Lung (tissue), 17 donors: ENCODE measurements at places on chromosomes 2 and 18. TPM values are rescaled to one million over a fixed set of nuclear protein-coding genes. Genes with fewer than 3 reads are reported as not detected.
A peak's percentile ranks its signal among the peaks of the same experiment; 100 is the strongest.

Gene TWIST2
- polyA plus RNA-seq, result 14.8 TPM

Gene ABCG5
- polyA plus RNA-seq, result not detected

Gene MC4R
- 0.02 TPM for polyA plus RNA-seq

Gene PEX13
- polyA plus RNA-seq, result 12.5 TPM

DNA sequence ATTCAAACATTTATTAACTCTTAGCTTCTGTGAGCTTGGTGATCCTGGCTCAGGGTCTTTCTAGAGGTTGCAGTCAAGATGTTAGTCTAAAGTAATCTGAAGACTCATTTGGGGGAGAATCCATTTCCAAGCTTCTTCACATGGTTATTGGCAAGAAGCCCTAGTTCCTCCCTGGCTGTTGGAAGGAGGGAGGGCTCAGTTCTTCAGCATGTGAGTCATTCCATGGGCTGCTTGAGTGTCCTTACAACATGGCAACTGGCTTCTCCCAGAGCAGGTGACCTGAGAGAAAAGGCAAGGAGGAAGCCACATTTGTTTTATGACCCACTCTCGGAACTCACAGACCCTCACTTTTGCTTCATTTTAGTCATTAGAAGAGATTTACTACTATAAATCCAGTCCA, 10.6 kb upstream of the C2orf74 start:
- no peak for DNase-seq

Gene OSGEPL1
- polyA plus RNA-seq, result 4.8 TPM

DNA sequence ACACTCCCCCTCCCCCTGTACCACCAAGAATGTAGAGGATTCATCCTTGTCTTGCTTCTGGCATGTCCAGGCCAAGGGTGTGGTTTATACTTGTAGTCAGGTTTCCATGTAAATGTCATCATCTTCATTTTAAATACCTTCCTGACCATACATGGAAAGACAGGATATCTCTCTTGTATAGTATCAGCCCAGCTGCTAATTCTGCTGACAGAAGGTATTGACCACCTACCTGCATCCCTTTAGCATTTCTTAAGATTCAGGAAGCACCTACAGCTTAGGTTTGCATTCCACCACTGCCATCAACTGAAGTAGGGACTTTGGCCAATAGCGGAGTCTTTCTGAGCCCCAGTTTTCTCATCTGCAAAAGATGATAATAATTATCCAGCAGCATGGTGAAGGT, 22.9 kb upstream of the FSHR start:
- no peak for DNase-seq

Gene CHAC2
- 5.4 TPM for polyA plus RNA-seq

GRCh38 chr2:83106853-83107252, 1352.2 kb downstream of the SUCLG1 start:
- DNase-seq, result no peak

Gene TMEM131
- polyA plus RNA-seq, result 14.7 TPM

- no peak for DNase-seq
These were observed 677.1 kb downstream of the ZEB2 start for GRCh38 chr2:143842836-143843235.

- no peak for DNase-seq
These were observed 25.9 kb downstream of the BOK start for GRCh38 chr2:241584436-241584835.

Gene VRK2
- 14.5 TPM for polyA plus RNA-seq

DNA sequence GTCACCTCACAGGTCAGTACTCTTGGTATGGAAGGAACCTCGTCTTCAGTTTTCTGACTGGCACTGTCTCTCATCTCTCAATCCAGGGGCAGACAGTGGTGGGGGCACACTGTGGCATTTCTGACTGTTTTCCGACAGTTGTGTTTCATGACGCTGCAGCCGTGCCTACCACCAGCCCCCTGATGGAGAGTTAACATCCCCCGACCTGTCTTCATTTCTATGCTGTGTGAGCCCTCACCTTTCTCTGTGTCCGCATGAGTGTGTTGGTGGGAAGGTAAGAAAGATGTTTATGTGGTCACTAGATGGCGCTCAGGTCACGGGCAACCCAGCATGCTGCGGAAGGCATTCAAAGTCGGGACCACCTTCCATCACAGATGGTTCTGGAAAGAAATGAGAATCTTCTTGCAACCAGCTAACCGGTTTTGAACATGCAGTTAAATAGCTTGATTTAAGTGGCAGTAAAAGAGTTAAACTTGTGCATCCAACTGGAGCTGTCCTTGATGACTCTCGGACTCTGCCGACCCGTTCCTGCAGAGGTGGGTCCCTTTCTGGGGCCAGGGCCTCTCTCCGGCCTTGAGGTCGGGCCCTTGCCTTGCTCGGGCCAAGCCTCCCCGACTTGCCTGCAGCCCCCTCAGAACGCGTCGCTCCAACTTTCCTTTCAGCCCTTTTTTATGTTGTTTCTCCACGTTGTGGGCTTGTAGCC, 92.4 kb downstream of the DYSF start:
- peak; percentile 77 for DNase-seq

Gene GPD2
- 8.1 TPM for polyA plus RNA-seq

DNA sequence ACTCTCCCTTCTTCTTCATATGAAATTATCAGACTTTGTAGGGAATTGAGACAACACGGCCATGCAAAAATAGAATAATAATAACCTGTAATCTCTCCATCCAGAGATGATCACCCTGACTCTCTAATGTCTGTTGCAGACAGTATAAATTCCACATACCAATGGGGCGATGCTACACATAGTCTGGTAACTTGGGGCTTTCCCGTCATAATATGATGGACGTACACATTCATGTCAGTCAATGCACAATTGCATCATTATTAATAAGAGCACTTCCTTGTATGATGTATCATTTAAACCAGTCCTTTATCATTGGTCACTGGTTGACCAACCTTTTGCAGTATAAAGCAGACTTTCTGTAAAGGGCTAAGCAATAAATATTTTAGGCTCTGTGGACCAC, 39.5 kb upstream of the SCLY start:
- DNase-seq, result no peak

GRCh38 chr2:138515092-138515491, 13.5 kb downstream of the SPOPL start:
- no peak for DNase-seq

Gene PTCD3
- 26.2 TPM for polyA plus RNA-seq

- no peak for DNase-seq
These were observed 68.5 kb downstream of the USP40 start for GRCh38 chr2:233498126-233498525.

DNA sequence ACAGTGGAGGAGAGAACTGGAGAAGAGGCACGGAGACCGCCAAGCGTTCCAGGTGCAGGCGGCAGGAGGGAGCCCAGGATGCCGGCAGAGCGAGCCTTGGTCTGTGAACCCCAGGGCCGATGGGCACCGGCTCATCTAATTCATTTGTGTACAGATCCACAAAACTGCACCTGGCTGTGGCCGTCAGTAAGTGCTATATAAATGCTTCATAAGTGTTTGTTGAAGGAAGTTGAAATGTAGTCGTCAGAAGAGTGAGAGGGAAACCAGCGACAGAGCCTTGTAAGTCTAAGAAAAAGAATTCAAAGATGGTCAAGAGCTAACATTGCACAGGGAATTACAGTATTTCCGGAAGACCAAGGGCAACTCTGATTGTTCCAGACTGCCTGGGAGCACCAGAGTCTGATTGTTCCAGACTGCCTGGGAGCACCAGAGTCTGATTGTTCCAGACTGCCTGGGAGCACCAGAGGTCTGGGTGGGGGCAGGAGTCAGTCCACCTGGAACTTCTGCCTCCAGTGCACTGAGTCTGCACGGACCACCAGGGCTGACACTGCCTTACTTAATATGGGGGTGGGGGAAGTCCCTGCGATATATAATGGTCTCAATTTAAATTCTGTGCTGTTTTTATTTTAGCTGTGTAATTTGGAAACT, 112.3 kb downstream of the BCL2 start:
- no peak for DNase-seq
